ENCODE measurements at places on chromosomes 12 and 14.
A peak's percentile ranks its signal among the peaks of the same experiment; 100 is the strongest.

- no peak for DNase-seq
Measured at GRCh38 chr14:67251573-67252226, 10.5 kb downstream of the PALS1 start.

DNA sequence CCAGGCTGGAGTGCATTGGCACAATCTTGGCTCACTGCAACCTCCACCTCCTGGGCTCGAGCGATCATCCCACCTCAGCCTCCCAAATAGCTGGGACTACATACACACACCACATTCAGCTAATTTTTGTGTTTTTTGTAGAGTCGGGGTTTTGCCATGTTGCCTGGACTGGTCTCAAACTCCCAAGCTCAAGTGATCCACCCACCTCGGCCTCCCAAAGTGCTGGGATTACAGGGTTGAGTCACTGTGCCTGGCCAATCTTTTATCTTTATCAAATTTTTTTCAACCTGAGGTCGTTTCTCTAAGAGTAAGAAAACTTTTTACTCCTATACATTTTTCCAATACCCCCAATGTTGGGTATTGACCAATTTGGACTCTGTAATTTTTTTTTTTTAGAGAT lies 40.0 kb upstream of the NAP1L1 start:
- no peak for DNase-seq

DNA sequence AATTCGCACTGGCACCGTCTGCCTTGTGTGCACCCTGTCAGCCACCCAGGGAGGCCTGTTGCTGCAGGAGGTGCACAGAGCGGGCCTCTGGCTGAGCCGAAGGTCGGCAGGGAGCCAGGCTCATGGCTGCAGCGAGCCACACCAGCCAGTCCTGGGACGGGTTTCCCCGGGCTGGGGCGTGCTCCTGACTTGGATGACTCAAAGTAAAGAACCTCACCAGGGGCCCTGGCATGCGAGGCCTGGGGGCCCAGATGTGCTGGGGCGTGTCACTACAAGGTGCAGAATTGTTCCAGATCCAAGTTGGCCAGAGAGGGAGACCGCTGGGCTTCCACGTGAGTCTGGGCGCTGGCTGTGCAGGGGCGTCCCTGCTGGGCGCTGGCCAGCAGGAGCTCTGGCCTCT lies 34.5 kb downstream of the FBRSL1 start:
- no peak for DNase-seq

DNA sequence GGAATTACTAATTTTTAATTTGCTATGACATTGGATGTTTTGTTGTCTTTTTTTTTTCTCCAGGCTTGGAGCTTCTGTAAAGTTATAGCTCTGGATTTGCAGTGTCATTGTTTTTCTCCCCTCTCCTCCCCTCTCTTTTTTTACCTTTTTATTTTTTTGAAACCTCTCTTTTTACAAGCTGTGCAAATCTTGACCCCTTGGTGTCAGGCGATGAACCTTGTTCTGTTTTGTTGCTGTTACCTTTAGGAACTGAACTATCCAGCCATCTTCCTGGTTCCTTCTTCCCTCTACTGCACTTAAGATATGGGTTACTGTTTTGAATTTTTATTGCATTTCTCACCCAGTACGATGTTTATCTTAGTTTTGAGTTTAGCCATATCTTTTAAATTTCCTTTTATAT lies 13.7 kb downstream of the KTN1 start:
- DNase-seq = no peak

- no peak for DNase-seq
Measured at GRCh38 chr14:52049721-52050588, 18.9 kb downstream of the NID2 start.

DNA sequence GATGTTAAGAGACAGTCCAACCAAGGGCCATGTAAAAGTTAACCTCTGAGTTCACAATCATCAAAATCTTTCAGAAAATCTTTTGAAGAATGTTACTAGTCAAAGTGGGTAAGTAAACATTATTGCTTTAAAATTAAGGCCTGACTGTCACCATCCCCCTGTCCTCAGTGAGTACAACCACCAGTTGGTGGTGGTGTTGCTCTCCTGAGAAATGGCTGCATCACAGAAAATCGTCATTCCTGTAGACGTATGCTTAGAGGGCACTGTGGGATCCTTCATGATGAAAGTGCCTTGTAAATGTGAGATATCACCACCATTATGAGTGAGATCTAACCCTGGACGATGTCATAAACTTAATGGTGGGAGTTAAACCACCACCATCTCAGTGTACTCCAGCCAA lies 451.2 kb downstream of the RPS29 start:
- DNase-seq = no peak

DNA sequence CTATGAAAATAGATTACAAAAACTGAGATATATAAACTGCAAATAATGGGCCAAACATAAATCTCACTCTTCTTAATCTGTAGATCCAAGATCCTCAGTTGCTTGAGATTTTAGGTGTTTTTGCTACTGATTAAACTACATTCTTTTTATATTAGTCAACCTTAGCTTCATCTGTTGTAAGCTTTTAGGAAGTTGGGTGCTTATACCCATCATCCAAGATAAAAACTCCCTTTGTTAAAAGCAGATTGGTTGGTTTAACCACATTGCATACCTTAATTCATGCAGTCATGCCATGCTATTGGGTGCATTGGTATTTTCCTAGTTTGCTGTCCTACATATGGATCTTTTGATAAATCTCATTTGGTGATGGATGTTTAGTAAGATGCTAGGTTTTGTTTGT lies 46.2 kb upstream of the DIP2B start:
- no peak for DNase-seq

- DNase-seq = no peak
Measured at GRCh38 chr12:122983789-122984515, 3.5 kb downstream of the ARL6IP4 start.

DNA sequence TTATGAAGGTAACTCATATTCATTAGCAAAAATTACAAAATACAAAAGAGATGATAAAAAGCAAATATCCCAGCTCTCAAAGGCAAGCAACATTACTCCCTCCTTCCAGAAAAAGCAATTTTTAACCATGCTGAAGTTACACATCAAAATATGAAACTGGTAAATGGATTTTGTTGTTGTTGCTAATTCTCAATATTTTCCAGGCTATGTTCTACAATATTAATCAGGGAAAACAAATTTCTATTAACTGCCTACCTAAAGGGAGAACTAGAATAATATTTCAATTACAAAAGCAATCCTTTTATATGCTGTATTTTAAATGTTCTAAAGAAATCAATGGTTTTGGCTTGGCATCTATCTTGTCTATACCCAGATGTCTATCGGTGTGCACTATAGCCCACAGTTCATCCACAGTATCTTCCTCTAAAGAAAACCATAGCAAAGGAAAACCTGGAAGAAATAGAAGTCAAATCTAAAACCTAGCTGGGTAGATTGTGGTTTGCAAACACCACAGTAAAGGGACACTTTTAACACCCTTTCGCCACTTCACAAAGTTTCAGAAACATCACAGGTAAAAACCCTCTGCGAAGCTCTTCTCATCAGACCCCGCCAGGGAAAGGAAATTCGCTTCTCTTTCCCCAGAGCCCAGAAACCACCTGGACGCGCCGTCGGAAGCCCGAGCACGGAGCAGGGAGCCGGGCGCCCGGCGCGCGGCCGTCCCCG lies 32.0 kb downstream of the TC2N start:
- DNase-seq = peak; percentile 38

DNA sequence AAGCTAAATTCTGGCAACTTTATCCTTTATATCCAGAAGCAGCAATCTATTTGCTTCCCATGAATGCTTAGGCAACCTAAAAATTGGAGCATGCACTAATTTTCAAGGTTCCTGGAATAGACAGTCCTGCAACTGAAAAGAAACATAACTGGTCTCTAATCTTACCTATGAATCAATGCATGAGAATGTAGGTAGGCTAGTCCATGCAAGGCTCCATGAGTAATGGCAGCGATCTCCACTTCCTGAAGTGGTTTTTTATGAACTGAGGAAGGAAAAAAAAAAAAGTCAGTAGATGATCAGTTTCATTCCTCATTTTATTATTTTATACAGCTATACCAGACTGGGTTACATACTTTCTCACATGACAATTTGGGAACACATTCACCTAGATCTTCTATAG lies 102.0 kb downstream of the PEBP1 start:
- no peak for DNase-seq

GRCh38 chr12:52836491-52837412 lies 2.6 kb upstream of the KRT79 start:
- DNase-seq = no peak

- DNase-seq = peak; percentile 77
Measured at GRCh38 chr12:117439531-117440001, 78.1 kb upstream of the NOS1 start.

DNA sequence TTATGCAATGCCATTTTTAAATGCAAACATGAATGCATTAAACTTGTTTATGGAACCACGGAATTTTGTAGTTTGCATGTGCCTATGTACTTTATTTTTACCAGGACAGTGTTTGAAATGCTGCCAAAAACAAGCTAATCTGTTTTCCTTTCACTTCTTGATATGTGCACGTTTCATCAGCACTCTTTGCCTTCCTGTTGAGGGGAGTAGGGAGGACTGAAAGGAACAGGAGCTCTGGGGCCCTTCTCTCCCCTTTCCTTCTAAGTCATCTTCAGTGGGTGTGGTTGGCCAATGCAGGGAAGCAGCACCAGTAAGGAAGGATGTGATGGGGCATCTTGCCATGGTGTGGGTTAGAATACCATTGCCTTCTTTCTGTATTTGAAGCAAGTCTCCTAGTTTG lies 12.1 kb upstream of the PPP4R4 start:
- DNase-seq = no peak

DNA sequence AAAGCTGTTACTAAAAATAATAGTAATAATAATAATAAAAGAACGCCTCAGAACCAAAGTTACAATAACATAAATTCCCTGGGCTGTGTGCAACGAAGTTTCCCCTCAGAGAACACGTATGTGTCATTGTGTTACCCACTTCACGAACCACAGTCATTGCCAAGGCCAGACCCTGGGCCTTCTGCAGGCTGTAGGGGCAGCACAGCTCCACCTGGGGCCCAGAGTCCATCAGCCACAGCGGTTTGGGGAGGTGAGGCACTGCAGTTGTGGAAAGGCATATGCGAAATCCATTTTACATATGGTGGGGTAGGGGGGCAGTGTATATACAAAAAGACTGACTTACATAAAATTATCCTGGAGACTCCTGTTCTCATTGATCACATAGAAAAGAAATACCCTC lies 56.1 kb downstream of the ESR2 start:
- DNase-seq = no peak

GRCh38 chr12:50606675-50607375 lies 102.0 kb downstream of the DIP2B start:
- no peak for DNase-seq

DNA sequence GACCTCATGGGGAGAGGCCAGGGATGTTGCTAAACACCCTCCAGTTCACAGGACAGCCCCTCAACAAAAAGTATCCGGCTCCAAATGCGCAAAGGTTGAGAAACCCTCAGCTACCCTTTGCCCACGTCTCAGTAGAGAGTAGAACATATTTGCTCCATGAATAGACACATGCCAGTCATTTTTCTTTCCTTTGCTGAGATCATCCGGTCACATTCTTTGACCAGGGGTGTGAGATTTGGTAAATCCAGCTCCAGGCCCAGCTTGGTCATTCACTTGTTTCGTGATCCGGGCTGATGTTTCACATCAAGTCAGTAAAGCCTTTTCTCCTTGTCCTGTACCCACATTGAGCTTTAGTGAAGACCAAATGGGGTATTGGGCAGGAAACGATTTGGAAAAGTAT lies 83.6 kb upstream of the LHX5 start:
- no peak for DNase-seq

GRCh38 chr12:18492372-18493025 lies 231.2 kb downstream of the PIK3C2G start:
- no peak for DNase-seq

GRCh38 chr14:64515053-64515452 lies 10.5 kb downstream of the ZBTB1 start:
- no peak for DNase-seq

GRCh38 chr14:96953087-96953874 lies 156.1 kb downstream of the VRK1 start:
- no peak for DNase-seq

DNA sequence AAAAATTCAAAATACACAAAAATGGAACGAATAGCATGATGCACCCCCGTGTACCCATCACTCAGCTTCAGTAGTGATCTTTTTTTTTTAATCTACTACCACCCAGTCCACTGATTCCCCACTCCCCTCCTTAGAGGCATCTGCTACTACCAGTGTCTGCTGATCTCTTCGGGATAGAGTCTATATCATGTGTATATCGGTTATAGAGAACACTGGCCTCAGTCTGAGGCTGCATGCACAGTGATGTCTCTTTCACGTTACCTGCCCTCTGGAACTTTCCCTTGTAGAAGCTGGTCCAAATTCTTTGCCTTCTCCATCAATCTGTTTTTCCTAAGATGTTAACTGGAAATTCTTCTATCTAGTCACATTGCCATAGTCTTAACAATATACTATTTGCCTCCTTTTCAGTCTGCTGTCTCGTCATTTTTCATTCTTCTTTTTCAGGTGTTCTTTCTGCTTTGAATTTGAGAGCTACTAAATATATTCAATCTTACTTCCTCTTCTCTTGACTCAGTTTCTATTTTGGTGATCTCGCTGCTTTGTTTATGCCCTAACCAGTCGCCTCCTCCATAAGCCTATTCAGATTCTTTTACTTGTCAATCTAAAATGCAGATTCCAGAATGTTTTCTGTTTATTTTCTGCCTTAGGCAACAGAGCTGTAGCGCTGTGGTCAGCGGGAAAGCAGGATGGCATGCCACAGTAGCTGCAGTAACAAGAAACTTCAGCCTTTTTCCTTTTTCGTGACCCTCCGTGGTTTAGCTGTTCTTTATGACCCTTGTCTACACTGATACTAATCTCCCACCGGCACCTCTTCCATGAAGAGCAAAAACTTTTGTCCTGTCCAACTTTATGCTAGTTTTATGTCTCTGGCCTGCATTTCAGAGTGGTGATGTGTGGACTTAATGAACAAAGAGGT lies 67.0 kb downstream of the FBXW8 start:
- DNase-seq = no peak

- DNase-seq = no peak
Measured at GRCh38 chr12:3761116-3761735, 8.3 kb upstream of the CRACR2A start.

GRCh38 chr12:114444422-114445279 lies 38.7 kb upstream of the TBX5 start:
- DNase-seq = no peak

DNA sequence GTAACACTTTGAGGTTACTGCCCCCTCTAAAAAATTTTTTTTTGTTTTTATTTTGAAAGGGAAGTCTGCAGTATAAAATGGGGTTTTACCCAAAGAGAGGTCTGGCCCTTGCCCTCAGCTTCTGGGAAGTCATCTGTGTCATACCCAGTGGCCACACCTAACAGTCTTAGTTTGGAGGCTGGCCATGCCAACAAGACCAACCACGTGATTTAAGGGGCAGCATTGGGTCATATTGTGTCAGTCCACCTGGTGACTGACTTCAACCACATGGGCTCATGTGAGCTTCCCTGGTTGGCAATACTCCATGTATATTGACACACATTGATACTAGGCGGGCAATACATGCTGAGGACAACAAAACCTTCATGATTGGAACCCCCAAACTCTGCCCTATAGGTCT lies 173.9 kb downstream of the GXYLT1 start:
- DNase-seq = no peak

- DNase-seq = no peak
Measured at GRCh38 chr12:17206553-17206952, 600.6 kb upstream of the LMO3 start.

Data from NCI-H2171 treated with DMSO at 0.1 percent for 48 hours (cell line).